ENCODE measurements at places on chromosomes 6 and 20.

DNA sequence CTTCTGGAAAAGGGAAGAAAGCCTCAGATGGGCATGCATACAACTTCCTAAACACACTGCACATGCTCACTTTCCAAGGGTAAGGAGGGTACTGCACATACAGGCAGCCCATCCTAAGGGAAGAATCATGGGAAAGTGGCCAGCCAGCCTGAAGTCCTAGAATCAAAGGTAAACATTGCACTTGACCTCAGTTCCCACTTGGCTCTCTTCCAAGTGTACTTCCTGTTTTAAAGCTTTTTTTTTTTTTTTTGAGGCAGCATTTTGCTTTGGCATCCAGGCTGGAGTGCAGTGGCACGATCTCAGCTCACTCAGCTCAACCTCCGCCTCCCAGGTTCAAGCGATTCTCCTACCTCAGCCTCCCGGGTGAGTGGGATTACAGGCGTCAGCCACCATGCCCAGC, 225.3 kb upstream of the EPHA7 start:
- DNase-seq: peak; percentile 91

DNA sequence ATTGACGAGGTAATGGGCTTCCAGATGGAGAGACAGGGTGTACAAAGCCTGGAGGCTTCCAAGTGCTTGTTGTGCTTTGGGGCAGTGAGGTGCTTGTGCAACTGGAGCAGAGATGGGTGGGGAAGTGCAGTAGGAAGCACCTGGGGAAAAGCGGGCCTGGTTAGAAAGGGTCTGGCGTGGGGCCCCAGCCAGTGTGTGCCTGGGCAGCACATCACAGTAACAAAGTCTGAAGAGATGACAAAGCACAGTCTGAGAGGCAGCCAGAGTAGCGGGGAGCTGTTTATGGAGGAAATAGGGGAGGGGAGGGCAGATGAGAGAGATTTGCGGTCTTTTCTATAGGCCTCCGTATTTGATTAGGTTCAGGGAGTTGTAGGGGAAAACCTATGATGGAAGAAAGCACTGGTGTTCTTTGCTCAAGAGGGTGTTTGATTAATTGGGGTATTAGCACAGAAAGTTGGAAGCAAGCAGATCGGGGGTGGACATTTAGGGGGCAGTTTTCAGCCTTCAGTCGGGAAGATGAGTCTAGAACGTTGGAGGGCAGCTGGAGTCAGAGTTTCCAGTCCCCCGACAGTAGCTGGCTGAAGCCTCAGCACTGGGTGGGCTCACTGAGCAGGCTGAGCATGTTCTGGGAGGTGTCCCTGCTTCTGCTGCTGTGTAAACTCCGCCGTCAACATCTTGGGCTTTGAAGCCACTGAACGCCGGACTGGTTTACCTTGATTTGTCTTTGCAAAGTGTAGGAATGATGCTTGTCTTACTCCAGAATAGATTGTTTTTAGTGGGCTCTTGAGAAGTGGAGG, 15.5 kb upstream of the MROH8 start:
- DNase-seq: no peak

- DNase-seq: peak; percentile 33
Observed at GRCh38 chr6:19723545-19723944, 113.6 kb upstream of the ID4 start.

- peak; percentile 72 for DNase-seq
Observed at GRCh38 chr6:12291839-12292604, 1.9 kb downstream of the EDN1 start.

- DNase-seq: peak; percentile 92
Observed at GRCh38 chr6:136609873-136610706, 59.9 kb upstream of the MAP7 start.

DNA sequence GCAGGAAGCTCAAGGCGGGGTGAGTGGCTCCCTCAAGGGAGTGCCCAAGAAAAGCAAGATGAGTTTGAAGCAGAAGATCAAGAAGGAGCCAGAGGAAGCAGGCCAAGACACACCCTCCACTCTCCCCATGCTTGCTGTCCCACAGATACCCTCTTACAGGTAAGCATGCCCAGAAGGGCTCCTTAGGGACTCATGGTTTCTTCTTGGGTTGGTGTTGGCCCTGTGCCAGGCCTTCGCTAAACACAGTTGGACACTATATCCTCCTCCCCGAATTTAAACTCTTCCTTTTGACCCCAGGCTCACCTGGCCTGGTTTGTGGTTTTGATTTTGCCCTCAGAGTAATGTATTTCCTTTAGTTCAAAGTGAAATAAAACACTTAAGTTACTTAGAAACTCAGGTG, 5.1 kb downstream of the BRPF3 start:
- DNase-seq: no peak

GRCh38 chr6:108653949-108654348, 93.2 kb downstream of the FOXO3 start:
- DNase-seq: no peak

DNA sequence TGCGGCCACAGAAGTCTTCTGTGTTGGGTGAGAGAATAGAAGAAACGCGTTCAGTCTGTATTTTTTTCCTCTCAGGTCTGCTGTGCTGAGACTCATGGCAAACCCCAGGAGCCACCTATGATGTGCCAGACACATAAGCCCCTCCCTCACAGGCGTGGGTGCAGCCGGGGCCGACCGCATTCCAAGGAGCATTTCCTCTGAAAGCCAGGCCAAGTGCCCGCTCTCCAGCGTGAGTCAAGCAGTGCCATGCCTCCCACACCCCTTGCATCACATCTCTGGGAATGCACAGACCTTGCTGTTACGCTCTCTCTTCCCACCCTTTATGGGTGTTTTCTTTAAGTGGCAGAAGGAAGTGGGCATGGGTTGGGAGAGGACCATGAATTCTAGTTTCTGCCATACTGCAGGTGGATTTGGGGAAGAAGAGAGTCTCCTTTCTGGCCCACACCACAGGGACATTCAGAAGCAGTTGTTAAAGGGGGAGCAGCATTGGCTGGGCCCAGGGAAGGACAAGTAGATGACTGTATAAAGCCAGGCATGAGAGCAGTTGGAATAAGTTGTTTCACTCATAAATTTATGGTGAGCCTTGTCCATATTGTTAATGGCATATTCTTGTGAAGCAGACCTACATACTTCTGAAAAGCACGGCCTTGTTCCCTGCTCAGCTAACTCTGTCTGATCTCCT, 37.1 kb upstream of the TFAP2A start:
- no peak for DNase-seq

DNA sequence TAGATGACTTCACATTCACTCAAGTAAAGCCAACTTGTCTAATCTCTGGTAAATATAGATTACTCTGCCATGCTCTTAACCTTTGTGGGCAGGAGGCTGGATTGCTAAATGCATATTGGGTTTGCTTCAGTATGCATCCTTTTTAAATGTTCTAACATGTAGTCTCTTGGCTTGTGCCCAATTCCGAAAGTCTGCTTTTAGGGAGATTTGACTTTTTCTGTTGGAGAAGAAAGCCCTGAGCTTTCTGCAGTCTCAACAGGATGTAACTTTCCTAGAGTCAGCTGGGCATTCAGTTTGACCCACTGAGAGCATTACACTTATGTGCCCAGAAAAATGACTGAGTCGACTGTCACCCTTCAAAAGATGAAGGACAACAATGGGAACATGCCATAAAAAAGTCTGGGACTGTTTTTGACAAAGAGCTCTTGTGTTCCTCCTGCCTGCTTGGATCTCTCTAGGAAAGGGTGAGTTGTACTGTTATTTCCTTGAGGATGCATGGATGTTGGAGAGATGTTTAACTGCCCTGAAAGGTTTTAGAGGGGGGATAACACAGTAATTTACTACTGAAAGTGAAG, 299.4 kb downstream of the ZFAND3 start:
- no peak for DNase-seq

DNA sequence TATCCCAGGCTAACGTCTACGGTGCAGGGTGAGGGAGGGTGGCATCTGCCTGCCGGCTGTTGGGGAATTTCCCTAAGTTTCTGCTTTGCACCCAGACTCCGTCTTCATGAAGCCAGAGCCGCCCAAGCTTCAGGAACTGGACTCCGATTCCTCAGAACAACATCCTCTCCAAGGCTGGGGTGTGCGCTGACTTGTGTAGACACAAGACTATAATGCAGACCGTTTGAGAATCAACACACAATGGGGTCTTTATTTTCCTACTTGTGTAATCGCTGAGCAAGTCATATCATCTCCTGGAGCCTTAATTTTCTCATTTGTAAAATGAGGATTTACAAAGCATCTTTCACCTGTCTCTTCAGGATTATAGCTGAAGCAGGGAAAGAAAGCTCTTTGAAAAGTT, 160.5 kb upstream of the AGPAT4 start:
- DNase-seq: no peak

- DNase-seq: peak; percentile 6
Observed at GRCh38 chr6:113102761-113103160, 754.4 kb upstream of the MARCKS start.

DNA sequence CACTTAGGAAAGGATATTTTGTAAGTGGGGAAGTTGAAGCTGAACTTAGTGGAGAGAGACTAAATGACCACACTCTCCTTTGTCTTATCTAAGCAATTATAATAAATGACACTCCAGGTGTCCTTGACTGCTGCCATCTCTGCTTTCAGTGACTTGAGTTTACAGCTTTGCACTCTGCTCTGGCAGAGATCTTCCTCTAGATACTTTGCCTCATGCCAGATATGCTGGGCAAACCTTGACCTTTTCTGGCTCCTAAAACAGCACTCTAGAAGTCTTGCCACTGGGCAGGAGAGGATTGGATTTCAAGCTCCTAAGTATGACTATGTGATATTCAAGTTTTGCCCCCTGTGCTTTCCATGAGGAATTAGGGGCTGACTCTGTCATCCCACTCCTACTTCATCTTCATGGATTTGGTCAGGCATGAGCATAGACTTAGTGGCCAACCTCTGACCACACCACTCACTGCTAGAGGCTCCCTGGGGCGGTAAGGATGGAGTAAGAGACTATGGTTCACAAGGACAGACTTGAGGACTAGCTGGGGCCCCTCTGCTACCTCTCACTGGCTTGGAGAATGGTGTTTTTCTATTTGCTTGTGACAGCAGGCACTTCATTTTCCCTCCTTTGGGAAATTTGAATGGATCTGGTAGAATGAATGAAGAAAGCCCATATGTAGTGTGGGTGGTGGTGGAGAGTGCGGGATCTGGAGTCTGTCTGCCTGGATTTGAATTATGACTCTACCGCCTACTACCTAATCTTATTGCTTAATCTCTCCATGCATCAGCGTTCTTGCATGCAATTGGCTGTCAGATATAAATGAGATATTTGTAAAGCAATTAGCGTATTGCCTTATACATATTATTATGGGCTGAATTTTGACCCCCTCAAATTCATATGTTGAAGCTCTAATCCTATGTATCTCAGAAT, 191.4 kb downstream of the REV3L start:
- DNase-seq: no peak

GRCh38 chr6:31579119-31579505, 3.1 kb downstream of the LTB start:
- no peak for DNase-seq

DNA sequence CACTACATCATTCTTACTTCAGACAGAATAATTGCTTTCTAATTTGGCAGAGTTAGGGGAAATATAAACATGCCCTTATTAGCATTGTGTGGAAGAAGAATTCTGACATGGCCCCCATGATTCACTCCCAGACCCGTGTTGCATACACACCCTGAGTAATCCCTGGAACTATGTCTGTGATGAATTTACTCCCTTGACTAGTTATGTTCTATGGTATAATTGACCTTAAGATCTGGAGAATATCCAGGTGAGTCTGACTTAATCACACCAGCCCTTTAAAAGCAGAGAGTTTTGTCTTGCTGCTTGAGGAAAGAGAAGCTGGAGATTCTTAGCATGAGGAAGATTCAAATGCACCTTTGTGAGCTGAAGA, 262.9 kb downstream of the SOX4 start:
- no peak for DNase-seq

DNA sequence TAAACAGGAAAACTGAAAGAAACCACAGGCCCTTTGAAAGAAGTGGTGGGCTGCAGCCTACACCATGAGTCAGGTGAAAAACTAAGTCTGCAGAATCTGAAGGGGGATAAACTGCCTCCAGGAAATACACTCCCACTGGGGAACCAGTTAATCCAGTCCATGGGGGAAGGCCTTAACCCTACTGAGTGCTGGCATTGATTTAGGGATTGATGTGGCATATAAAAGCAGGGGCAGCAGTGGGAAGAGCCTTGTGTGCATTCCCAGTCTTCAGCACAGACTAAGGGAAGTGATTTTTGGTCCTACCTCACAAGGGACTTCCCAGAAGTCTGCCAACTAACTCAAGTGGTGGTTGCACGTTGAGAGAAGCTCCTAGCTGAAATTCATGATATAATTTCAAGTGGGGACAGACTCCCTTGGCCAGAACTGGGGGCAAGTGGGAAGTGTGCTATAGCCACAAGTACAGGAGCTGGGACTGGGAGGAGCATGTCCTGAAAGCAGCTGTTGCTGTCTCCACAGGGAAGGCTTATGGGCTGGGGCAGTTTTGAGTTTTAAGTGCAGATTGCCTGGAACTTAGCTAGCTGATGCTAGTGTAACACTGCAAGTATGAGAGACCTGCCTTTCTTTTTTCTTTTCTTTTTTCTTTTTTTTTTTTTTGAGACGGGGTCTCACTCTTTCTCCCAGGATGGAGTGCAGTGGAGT, 31.2 kb downstream of the CITED2 start:
- DNase-seq: no peak

Data from DMS53 (cell line).